SHP77 treated with DMSO at 0.1 percent for 48 hours (cell line): ENCODE measurements at places on chromosomes 16 and 17.

- DNase-seq, result no peak
Measured at GRCh38 chr16:75019007-75019406, 20.2 kb downstream of the ZNRF1 start.

DNA sequence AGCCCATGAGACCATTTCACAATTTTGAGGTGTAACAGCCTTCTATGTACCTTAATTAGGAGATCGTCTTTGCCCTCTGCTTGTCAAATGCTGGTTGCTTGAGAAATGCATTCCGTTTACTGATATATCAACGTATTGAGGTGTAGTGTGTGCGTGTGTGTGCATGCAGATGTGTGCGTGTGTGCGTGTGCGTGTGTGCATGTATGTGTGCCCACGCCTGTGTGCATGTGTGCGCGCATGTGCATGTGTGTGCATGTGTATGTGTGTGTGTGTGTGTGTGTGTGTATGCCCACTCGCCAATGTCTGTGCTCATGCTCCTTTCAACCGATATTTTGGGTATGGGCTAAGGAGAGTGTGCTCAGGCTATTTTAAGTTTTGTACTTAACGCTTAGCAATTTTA is 81.5 kb upstream of the ZFHX3 start:
- no peak for DNase-seq

DNA sequence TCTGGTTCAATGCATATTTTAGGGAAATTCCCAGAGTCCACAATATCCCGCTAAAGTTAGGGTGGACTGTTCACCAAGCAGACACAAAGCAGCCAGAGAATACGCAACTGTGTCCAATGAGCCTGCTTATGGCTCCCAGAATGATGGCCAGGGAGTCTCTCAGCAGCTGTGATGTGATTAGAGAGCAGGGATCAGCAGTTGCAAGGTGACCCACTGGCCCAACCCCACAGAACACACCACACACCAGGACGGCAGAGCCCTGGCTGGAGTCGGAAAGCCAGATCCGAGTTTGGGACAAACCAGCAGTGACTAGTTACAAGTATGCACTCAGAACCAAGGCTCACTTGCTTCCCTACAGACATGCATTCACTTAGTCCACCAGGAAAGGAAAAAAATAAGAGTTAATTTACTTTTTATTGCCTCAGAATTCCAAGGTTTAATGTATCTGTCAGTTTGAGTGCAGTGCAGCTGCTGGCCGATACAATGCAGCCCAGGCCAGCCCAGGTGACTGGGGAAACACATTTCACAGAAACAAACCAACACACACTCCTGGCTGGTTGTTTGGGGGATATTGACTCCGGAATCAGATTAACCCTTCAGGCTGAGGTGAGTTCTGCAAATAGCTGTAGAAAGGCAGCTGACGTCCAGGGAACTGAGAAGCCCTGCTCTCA is 121.7 kb downstream of the HIC1 start:
- no peak for DNase-seq

- no peak for DNase-seq
Measured at GRCh38 chr16:86320237-86320595, 190.1 kb upstream of the FOXF1 start.

DNA sequence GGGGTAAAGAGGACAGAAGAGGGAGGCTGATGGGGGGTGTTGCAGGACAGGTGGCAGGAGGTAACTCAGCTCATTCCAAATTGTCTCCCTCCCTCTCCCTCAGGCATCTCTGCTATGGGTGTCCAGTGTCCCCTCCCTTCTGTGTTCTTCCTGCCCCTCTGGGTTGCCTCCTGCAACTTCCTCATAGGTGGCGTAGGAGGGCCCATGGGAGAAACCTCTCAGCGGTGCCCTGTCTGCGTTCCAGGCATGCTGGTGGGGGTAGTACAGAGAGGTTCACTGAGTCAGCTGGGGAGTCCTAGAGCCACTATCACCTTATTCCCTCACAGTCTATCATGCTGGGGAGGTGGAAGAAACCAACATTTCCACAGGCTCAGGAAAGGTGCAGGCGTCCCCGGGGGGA is 14.7 kb upstream of the ODF4 start:
- no peak for DNase-seq

GRCh38 chr16:27345201-27345600 is 31.4 kb downstream of the IL4R start:
- no peak for DNase-seq

DNA sequence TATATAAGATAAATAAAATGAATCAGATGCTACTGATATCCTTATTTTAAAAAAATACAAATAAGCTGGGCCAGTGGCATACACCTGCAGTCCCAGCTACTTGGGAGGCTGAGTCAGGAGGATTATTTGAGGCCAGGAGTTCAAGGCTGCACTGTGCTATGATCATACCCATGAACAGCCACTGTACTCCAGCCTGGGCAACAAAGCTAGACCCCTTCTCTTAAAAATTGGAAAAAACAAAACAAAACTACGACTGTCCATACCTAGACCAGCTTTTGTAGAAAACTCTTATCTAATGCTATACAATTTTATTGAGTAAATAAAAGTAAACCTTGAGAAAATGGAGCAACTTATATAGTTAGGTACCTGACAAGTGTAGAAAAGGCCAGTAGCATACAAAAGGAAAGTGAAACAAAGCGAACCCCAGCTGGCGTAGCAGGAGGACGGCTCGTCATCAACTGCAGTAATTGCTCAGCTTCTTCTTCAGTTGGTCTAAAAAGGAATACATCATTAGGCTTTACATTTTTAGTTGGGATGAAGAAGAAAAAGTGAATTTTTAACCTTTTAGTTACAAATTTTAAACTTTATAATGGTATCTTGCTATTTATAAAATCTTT is 23.6 kb downstream of the INTS2 start:
- DNase-seq, result no peak

DNA sequence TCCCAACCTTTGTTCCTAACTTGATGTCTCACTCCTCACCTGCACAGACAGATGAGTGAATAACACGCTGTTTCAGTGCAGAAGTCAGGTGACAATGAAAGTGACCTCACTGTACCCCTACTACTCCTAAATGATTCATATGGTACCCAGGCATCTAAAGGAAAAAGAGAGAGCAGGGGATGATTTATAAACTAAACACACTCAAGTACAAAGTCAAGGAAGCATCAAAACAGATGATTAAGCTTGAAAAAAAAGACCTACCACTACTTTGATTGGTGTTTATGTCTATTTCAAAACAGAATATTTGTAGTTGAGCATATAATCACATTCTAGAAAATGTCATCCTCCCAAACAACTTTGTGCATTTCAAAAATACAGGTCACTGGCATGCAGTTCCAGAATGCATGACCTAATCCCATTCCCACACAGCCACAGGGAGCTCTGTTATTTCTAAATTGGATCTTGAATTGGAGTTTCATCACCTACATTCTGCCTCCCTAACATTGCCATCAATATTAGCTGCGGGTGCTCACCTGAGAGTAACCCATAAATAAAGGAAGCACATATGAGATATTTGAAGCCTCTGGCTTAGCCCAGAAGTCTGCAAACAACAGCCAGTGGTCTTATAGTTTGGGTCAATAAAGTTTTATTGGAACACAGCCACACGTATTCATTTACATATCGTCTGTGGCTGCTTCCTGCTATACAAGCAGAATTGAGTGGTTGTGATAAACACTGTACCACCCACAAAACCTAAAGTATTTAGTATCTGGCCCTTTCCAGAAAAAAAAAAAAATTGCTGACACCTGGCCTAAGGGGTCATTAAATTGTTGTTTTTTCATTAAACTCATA is 14.0 kb downstream of the HS3ST3A1 start:
- no peak for DNase-seq

GRCh38 chr16:61617219-61617783 is 418.9 kb downstream of the CDH8 start:
- no peak for DNase-seq

- peak; percentile 42 for DNase-seq
Measured at GRCh38 chr17:42193969-42194899, at the start of gene GHDC. Gene GHDC, minus strand, starts transcription at chr17:42194494. Its CDS starts 913 bp downstream, at chr17:42193581.

DNA sequence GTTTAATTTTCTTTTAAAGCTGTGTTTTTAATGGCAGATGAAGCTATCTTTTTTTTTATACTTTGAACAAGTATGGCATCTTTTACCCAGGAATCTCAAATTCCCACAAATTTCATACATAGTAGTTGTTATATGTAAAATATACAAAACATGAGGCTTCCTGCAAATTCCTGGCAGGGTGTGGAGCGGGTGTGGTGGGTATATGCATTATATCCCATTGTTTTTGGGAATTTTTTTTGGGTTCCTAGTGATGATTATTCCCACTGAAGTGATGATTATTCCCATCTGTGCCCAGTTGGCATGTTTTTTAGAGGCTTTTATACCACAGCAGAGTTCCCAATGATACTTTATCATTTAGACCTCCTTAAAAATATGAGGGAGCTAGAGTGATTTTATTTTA is 320.4 kb downstream of the ZFHX3 start:
- DNase-seq, result no peak

DNA sequence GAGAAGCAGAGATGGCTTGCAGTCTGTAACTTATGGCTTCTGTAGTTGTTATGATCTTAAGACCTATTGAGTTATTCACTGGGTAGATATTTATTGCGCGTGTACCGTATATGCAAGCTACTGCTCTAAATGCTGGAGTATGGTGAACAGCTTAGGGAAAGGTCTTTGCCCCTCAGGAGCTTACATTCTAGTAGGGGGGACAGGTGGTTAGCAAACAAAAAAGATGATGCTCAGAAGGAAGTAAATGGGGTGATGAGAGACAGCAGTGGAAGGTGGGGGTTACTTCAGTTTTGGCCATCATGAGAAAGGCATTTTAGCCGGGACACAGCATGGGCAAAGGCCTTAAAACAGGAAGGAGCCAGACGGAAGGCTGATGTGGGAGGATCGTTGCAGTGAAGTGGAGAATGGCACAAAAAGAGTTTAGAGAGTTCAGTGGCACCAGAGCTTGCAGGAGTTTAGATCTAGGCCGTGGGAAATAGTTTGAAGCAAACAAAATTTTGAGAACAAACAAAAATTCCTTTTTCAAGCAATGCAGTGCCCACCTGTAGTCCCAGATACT is 2.1 kb downstream of the ARMC7 start:
- no peak for DNase-seq

GRCh38 chr17:75010683-75011400 is 1.6 kb upstream of the MRPL58 start:
- peak; percentile 92 for DNase-seq

DNA sequence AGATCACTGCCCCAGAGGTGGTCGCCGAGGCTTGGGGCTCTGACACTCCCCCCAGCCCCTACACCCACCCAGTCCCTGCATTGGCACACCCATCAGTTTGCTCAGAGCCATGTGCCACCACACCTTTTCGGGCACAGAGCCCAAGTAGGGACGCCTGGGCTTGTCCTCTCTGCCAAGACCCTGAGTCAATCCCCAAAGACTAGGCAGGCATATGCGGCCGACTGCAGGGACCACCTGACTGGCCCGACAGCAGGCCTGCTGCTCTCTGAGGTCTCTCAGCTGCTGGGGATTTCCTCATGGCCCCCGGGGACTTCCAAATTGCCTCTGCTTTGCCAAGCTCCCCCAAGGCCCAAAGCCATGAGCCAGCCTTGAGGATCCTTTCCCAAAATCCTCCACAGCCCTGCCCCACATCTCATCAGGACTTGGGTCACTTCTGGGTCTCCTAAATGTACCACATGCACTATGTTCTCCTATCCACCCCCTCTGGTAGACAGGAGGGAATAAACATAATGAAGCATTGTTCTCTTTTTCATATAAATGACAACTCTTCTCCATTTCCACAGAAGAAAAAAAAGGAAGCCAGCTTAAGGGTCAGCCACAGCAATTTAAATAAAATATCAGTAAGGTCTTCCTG is 30.6 kb downstream of the MYO18A start:
- no peak for DNase-seq

DNA sequence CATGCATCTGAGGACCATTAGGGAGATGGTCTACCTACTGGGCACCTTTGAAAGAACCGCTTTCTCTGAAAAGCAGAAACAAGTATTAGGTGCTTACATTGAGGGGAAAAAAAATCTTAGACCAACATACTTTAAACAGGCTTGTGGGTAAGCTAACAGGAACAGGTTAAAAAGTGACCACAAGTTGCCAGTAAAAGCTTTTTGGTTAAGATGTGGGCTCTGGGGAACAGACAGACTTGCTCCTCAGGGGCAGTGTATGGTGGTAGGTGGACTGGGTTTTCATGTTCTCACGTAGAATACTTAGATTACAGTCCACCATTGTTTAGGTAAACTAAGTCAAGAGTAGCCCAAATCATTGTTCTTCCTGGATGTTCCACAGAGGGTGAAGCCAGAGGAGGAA is 41.2 kb downstream of the REXO5 start:
- DNase-seq, result no peak

DNA sequence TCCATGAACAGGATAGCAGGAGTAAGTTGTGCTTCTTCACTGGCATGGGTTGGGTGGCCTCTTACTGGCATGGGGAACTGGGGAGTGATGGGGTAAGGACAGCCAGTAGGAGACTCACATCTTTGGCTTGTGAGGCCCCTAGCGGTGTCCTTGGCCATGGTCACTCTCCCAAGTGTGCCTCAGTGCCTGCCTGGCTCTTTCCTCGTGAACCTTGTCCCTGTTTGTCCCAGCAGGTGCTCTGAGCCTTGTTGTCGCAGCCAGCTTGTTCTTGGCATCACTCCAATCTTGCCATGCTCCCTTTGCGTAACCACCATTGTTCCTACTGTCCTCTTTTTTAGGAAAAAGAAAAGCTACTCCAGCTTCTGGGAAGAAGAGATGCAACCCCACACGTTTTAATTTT is 53.6 kb upstream of the SDK2 start:
- DNase-seq, result peak; percentile 92

- no peak for DNase-seq
Measured at GRCh38 chr16:79402356-79402755, 198.2 kb downstream of the MAF start.
